ENCODE measurements at places on chromosomes 7 and 10.

DNA sequence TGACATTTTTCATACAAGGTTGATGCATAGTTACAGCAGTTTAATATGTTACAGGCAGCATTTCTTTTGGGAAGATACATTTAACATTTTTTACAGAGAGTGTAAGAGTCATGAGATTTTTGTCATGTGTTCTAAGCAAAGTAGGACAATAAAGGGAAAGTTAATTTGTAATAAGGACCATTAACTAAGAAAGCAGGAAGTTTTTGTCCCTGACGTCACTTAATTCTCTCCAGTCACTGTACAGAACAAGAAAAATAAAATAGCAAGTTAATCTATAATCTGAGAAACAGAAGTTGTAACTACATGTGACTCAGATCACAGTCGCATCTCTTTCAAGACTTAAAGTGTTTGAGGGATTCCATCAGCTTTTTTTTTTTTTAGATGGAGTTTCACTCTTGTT is 49.5 kb upstream of the CAPZA2 start:
- no peak for DNase-seq

- no peak for DNase-seq
These were observed 46.7 kb upstream of the FOXI2 start for GRCh38 chr10:127690176-127690835.

DNA sequence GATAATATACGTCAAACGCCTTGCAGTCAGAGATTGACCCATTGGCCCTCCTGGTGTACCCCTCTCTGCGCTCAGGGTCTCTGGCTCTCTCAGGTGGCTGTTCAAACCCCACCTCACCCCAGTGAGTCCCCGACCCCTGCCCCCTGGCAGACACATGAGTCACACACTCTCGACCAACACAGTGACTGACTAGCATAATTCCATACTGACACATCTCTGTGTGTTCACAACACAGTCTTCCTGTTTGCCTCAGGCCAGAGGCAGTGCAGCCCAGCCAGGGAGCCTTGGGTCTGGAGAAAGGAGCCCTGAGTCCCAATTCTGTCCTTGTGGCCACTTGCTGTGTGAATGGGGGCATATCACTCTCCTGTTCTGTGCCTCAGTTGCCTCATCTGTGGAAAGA is 40.1 kb downstream of the PALD1 start:
- no peak for DNase-seq

DNA sequence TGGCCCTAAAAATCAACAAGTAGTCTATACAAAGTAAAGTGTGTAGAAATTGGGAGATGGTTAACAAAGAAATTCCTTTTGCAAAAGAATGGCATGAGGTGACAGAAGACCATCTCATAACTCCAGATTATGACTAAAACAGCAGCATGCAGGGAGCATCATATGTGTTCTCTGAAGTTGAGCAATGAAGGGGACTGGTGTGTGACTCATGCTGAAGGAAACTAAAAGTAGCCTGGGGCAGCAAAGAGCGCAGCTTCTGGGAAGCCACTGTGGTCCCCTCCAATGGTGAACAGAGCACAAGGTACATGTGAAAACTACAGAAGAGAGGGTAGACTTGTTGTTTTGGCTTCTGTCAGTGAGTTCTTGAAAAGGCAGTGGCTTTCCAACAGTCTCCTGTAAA is 133.4 kb downstream of the MACC1 start:
- no peak for DNase-seq

- no peak for DNase-seq
These were observed 207.9 kb downstream of the ARL4A start for GRCh38 chr7:12895296-12895695.

- DNase-seq, result no peak
These were observed 82.9 kb downstream of the SORCS1 start for GRCh38 chr10:107081644-107082043.

DNA sequence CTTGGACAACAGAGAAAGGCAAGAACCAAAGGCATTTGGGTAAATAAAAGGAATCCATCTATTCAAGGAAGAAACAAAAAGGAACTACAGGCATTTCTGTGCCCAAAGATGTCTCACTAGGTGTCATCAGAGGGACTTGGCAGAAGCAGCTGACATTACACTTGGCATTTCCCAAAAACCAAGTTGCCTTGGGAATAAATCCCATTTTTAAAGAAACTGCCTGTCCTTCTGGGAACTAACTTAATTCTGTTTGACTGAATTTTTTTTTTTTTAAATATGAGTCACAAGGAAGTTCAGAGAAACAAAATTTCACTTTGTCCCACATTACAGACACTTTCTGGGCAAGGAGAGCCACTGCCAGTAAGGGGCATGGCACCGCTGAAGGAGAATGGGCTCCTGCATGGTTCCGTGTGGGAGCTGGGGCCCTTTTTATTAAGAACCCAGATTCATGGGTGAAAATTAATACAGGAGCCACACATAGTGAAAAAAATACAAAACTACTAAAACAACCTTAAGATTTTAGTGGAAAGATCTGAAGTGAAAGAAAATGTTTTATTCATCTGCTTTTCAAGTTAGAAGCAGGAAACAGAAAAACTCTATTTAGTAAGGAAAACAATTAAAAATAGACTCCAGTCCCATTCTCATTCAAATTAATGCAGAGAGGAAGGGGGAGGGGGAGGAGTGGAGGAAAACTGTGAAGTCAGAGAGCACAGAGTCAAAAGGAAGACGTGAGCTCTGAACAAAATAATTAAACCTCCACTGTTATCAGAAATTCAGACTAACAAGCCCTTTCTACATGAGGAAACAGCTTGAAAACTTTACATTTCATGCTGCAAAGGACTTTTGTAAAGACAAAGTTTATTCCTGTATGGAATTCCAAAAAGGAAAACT is 118.4 kb upstream of the PDLIM1 start:
- no peak for DNase-seq

GRCh38 chr10:132989476-132990415 is 47.4 kb upstream of the CFAP46 start:
- DNase-seq, result peak; percentile 52

- DNase-seq, result no peak
These were observed 250.8 kb downstream of the KCNMA1 start for GRCh38 chr10:77386838-77387237.

- DNase-seq, result no peak
These were observed 38.1 kb upstream of the AGBL3 start for GRCh38 chr7:134948246-134948645.

DNA sequence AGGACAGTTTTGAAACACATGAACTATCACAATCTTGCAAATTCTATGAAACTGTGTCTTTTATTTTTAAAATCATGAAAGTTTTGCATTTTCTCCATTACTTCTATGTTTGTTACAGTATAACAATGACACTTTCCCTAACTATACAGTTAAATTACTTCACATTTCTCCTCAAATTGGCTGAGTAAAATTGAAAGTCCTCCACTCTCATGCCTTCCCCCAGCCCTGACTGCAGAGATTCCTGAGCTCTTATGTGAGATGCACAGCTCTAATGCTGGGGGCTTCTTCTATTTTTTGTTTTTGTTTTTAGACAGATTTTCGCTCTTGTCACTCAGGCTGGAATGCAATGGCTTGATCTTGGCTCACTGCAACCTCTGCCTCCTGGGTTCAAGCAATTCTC is 22.7 kb upstream of the MAP3K8 start:
- DNase-seq, result no peak

GRCh38 chr7:66353547-66353946 is 148.4 kb downstream of the TPST1 start:
- no peak for DNase-seq

GRCh38 chr7:1721047-1721690 is 51.1 kb downstream of the ELFN1 start:
- no peak for DNase-seq

- no peak for DNase-seq
These were observed 22.2 kb downstream of the RGS10 start for GRCh38 chr10:119520283-119520682.

Measured in Right ventricle myocardium inferior (tissue), 1 donor.